ENCODE measurements at places on chromosomes 2 and 18.

DNA sequence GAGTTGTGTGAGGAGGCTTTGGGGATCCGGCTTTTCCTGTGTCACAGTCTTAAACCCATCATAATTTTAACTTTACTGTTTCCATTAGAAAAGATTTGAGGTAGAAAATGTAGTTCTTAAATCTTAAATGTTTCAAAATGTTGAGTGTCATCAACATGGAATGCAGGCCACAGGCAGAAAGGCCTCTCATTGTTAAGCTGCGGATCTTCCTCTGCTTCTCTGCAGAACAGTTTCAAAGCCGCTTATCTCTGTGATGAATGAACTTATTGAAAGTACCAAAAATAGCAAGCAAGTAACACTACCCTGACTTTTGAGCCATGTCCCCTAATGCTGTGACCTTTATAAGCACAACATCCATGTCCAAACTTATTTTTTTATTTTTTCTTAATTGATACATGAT, 1645.8 kb downstream of the DPP10 start:
- DNase-seq: no peak

DNA sequence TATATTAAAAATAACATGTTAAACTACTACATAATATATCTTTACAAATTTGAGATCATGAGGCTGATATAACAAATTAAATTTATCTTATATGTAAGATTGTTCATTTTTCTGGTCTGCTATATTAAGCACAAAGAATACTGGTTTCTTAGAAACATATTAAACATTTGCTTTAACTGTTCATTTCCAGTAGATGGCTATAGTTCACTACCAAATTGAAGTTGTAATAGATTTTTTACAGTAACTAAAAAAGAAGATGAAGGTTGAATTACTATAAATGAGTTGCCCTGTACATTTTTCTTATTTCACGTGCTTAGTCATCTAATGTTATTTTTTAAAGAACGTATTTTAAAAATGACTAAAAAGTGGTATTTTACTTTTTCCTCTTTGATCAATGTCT, 57.0 kb downstream of the ZNF407 start:
- DNase-seq: no peak

DNA sequence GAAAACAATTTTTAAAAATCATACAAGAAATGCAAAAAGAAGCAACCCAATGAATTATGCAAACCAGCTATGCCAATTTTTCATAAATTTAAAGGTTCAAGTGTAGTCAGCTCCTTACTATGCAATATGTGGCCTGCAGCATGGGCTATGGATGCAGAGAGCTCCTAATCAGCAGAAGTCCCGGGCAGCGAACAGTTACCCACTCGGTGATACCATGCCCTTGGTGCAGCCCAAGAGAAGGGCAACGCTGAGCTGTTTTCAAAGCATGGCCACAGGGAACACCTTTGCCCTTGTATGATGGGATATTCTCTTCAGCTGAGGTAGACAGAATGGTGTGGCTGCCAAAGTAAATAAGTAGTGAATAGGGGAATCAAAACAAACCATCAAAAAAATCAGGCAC, 17.3 kb upstream of the ARL5A start:
- no peak for DNase-seq

DNA sequence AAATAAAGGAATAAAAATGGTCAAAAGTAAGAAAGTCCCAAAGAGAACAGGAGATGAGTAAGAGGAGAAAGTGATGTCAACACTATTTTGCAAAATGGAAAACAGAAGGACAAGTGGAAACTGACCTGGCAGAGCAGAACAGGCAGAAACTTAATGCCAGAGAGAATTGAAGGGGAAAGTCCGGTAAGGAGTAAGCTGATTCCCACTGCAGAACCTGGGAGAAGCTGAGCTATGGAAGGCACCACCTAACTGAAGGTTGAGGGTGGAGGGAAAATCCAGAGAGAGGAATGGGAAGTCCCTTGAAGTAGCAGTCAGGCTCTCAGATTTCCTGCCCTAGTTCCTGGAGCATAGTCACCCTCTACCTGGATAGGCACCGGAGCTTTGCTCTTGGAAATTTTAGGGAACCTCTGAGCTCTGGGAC, 59.8 kb downstream of the MOGAT1 start:
- no peak for DNase-seq

GRCh38 chr18:12287684-12288402, 20.2 kb upstream of the TUBB6 start:
- no peak for DNase-seq

DNA sequence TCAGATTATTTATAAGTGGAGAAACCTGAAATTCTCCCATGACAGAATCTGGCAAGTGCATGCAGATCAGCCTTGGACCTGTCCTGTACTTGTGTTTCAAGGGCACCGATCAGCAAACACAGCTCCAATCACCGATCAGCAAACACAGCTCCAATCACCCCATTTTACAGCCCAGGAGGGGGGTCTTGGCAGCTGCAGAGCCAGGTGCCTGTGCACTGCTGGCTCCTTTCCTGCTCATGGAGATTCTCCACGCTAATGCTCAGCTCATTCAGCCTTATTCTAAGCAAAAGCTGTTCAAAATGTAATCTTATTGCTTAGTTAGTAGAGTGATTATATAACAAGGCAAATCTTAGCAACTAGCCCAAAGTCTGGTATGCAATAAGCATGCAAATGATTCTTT, 623.1 kb upstream of the HS6ST1 start:
- DNase-seq: no peak

GRCh38 chr18:79866889-79867574, 69.3 kb downstream of the KCNG2 start:
- no peak for DNase-seq

DNA sequence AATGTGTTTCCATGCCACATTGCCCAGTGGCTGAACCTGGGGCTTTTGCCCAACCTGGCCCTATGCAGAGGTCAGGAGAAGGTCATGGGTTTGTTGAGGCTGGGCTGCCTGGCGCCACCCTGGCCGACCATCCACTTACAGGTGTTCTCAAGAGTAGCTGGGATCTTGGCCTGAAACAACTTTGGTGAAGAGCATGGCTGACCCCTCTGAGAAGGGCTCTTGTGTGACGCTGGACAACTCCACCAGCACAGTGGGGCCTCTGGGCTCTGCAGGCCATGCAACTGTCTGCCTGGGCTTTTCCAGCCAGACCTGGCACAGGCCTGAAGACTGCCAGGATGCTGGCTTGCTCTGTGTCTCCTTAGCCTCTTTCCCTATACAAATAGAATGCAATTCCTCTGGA, 76.4 kb upstream of the ZNG1B start:
- DNase-seq: no peak

DNA sequence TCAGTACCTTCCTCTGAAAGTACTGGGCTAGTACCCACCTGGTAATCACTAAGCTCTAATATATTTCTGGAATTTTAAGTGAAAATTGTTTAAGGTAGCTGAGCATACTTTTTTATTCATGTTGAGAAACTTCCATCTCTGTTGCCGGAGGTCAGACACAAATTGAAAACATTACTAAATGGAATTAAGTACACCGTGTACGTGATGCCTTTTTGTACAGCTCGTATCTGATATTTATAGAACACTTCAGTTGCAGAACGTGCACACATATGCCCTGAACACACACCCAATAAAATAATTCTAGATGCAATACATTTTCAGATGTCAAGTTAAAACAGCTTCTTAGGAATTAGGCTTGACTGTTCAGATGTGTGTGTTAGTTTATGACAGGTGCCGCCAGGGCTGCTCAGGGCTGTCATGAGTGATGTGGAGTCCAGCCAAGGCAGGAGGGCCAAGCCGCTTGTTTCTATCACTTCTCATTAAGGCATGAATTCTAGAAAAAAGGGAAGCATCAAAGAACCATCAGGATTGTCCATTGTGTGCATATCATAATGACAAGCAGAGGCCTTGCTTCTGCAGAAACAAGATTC, 80.9 kb upstream of the FOSL2 start:
- no peak for DNase-seq

GRCh38 chr18:64695851-64696553, 547.1 kb upstream of the LINC00305 start:
- DNase-seq: no peak

DNA sequence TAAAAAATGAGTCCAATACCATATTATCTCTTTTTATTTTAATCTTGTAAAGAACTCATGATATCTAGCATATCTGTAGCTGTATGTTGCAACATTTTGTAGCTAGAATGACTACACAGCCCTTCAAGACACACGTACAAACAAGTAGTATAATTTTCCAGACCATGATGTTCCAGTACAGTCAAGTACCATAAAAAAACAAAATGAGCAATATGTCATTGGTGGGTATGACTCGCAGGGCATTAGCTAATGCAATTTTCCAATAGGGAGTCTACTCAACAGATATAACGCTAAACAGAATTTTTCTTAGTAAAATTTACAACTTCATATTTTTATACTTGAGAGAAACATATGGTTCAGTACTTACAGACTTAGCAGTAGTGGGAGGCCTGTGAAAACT, 53.6 kb upstream of the UGP2 start:
- DNase-seq: no peak

- DNase-seq: no peak
Measured at GRCh38 chr2:150916467-150917396, 344.9 kb downstream of the RBM43 start.

DNA sequence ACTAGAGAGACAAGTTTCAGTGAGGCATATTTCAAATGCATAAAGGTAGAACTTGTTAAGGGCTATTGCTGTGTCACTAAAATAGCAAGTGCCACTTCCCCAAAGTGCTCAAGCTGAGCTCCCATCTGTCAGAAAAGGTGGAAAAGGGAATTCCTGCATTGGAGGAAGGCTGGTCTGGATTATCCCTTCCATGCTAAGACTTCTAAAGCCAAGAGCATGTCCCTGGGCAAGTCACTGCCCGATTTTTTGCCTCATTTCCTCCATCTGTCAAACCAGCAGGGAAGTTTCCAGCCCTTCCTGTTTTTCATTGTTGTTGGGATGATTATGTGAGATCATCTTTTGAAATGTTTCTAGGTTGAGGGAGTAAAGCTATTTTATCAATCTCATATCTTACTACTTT, 175.5 kb downstream of the SETBP1 start:
- DNase-seq: no peak

DNA sequence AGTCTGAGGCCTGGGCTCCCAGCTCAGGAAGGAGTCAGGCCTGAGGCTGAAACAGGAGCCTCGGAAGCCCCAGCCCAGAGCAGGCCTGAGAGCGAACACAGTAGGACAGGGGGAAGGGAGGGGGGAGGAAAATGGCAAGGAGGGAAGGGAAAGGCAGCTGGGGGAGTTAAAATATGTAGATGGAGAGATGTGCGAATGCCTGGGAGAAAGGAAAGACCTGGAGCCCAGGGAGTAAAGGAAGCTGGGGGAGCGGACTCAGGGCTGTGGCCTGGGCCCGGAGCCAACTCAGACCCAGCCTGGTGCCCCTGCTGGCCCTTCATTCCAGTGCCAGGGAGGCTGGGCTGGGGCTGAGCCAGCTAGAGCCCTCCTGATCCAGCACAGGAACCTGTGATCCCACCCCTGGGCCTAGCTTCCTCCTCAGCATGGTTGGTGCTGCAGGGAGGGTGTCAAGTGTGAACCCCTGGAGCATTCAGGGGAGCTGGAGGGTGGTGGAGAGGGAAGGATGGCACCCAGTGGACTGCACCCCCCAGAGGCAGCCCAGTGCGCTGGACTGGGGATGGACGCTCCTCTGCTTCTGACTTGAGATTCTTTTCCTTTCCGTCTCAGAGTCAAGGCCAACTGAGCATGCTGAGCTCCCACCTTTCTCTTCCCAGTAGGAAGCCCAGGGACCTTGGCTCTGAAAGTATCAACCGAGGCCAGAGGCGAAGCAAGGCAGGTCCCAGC, 46.3 kb downstream of the EMX1 start:
- DNase-seq: no peak

DNA sequence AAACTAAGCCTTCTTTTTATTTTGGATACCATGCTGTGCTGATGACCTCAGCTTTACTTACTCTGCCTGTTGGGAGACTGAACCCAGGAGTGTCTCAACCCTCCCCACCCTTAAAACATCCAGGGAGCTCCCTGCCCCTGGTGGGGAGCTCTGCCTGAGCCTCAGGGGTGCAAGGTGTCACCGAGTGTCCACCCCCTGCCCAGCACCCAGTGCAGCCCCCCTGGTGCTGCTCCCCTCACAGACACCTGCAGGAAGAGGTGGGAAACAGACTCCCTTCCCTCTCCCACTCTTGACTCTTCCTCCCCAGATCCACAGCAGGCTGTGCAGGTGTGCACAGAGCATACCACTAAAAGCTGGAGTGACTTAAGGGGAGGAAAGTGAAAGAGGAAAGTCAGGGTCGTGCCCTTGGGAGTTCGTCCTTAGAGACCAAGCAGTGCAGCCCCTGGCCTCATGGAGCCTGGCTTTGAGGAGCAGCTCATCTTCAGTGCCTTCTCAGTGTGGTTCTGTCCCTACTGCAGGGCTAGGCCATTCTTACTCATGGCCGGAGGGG, 51.3 kb downstream of the MYO7B start:
- no peak for DNase-seq

- DNase-seq: peak; percentile 0
Measured at GRCh38 chr2:19474128-19474527, 115.7 kb upstream of the OSR1 start.

GRCh38 chr2:55364189-55365055, 55.2 kb downstream of the CCDC88A start:
- DNase-seq: no peak

GRCh38 chr2:19124135-19124534, 234.3 kb downstream of the OSR1 start:
- DNase-seq: no peak

DNA sequence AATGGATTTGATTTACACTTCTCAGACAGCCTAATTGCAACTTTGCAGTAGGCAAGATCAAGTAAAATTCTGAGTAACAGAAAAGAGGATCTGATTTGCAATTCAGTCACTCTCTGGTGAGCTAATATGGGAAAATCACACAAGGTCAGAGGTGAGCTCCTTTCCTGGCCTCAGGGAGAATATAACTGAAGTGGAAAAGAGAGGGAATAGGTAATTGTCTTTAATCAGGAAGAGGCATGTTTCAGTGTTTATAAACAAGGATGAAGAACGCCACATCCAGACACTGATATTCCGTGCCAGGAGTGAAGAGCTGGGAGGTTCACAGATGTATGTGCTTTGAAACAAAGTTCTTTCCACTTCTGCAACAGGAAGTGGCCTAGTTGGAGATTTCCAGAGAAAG, 127.1 kb downstream of the ETAA1 start:
- DNase-seq: no peak

GRCh38 chr2:149375801-149376361, 45.5 kb downstream of the LYPD6 start:
- DNase-seq: no peak

DNA sequence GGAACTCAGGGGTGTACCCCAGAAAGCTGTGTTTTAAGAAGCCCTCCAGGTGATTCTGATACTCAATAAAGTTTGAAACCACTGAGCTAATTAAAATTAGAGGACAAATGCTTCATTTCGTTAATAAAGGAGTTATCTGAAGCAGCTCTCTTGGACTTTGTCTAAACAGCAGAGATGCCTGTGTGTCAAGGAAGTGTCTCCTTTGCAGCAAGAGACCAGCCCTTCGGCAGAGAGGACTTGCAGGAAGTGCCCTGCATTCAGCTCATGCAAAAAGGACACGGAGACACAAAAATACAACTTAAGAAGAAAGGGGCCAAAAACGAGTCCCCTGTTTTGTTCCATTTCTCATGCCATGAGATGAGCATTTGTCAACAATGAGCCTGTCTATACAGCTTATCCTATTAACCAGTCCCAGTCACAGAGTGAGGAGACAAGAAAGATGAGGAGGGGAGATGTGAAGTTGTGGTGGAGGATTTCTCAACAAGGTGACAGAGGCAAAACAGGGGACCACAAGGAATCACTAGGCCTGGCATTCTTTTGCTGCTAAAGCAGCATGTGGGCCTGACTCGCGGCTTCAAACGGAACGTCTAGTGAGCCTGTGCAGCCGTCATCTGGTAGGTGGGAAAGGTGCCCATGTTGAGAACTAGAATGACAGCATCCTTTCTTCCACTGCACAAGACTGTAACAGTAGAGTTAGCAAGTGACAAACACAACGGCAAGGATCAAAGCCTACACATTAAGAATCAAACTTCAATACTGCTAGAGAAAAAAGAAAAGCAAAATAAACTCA, 152.3 kb downstream of the ANTXR1 start:
- no peak for DNase-seq

Data from activated naive CD4-positive, alpha-beta T cell (primary cell).